ENCODE measurements at places on chromosomes 3 and 15.
A peak's percentile ranks its signal among the peaks of the same experiment; 100 is the strongest.

DNA sequence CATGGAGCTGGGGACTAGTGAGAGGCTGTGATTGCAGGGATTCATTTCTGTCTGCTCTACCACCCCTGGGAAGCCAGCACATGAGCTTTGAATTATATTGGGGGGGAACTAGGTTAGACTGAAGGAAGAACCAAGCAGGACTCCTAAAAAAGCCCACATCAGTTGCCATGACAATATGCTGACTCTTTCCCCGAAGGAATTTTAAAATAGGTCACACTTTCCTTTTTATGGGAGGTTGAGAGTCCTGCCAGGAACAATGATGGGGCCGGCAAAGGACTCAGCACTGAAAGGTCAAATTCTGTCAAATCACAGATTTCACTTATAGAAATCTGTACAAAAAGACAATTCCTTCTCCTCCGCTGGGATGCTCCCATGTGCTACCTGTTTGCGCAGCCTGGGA is 130.8 kb downstream of the ZNF621 start:
- no peak for DNase-seq

- DNase-seq: no peak
Measured at GRCh38 chr3:65706301-65706700, 332.4 kb downstream of the MAGI1 start.

GRCh38 chr15:56739964-56740640 is 6.8 kb upstream of the ZNF280D start:
- no peak for DNase-seq

GRCh38 chr3:30181178-30181465 is 425.3 kb upstream of the TGFBR2 start:
- no peak for DNase-seq

DNA sequence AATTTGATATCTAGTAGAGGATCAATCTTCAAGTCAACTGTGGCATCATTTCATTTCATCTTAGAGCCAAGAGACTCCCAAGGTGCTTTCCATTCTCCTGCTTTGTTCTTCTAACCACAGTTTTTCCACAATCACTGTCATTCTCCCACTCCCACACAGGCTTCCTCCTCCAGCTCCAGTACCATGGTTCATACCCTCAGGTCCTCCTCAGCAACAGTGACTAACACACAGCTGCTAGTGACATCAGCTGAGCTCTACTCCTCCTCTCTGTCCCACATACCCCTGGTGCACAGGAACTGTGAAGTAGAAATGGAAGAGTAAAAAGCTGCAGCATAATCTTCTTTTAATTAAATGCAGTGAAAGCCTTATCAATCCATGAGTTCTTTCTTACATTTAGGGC is 200.2 kb upstream of the DPH6 start:
- no peak for DNase-seq

- DNase-seq: no peak
Measured at GRCh38 chr3:151407928-151408327, 23.4 kb upstream of the P2RY12 start.

DNA sequence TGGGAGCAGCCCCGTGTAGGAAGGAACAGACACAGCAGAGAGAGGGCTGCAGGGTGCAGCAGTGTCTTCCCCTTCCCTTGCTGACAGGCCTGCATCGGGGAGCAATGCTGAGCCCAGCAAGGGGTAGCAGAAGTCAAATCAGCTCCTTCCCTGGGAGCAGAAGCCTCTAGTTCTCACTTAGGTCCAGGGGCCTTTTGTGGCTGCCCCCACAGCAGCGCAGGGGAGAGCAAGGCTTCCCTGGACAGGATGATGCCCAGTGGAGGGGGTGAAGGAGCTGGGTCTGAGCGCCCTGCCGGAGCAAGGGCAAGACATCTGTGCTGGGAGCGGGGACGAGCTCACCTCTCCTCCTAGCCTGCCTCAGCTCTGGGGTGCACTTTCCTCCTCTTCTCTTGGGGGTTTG is 827 bp downstream of the PLCB2 start:
- DNase-seq: no peak

GRCh38 chr15:29046977-29047376 is 161.2 kb downstream of the APBA2 start:
- DNase-seq: no peak

- no peak for DNase-seq
Measured at GRCh38 chr3:29314727-29315088, 33.8 kb downstream of the RBMS3 start.

DNA sequence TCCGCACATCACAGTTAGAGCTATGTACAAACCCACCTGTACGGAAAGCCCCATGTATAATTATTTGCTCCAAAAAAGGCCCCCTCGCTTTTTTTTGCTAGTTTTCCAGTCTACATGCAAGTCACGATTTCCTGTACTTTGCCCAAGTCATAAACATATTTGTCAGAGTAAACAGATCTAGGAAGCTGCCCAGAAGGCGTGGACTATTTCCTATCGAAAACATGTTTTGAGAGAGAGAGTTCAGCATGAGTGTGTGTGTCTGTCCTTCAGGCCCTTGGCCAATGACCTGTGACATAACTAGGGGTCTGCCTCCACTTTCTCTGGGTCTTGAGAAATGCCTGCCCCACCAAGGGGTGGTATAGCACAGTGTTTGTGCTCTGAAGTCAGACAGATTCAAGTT is 72.7 kb upstream of the HACD2 start:
- no peak for DNase-seq

DNA sequence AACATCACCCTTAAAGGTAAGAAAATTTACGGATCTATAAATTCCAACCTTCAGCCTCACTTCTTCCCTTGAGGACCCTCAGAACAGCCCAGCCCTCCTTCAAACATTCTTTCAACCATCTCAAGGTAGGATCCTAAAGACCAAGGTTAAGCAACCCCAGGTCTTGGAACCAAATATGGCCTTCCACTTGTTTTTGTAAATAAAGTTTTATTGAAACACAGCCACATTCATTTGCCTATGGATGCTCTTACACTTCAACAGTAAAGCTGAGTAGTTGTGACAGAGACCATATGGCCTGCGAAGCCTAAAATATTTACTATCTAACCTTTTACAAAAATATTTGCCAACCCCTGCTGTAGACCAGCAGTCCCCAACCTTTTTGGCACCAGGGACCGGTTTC is 70.4 kb upstream of the NTRK3 start:
- DNase-seq: no peak

GRCh38 chr3:98326945-98327344 is 26.7 kb upstream of the OR5K4 start:
- no peak for DNase-seq

GRCh38 chr3:54240309-54240708 is 118.0 kb downstream of the CACNA2D3 start:
- DNase-seq: no peak

DNA sequence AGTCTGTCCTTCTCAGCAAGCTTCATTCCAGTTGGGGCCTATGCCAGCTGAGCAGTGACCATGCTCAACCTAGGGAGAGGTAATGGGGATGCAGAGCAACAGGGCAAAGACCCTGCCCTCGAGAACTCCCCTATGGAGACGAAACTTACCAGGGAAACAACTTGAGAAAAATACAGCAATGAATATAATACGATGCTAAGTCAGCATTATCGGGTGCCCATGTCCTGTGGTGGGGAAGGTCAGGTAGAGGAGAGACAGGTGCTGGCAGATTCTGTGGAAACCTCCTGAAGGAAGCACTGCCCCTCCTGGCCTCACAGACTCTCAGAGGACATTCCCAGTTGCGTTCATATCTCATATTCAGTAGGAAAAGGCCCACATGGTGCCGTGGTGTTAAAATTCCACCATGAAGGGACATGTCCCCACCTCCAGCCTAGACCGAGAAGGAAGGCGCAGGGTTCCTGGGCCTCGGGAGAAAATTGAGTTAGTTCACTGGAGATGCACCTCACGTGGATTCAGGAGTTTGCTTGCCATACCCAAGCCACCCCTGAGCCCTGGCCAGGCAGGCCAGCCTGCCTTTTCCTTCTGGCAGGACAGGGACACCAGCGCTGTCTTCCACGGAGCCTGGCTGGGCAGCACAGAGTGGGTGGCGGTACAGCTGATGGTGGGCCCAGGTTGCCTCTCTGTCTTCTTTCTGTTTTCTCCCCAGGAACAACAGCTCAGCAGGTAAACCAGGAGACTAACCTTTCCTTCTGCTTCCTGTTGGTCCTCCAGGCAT is 62.4 kb downstream of the BOC start:
- DNase-seq: no peak

GRCh38 chr3:28299705-28300104 is 48.8 kb upstream of the ZCWPW2 start:
- DNase-seq: no peak

DNA sequence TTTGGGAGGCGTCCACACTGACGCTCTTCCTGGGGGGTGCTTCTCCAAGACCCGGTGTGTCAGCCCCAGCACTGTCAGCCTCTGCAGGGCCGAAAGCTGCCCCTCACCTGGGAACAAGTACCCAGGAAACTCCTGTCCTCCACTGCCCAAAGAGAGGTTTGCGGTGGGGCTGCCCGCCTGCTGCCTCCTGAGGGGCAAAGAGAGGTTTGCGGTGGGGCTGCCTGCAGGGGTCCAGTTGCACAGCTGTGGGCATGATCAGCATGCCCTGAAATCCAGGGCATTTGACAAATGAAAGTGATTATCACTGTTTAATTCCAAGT is 15.1 kb upstream of the SNRPA1 start:
- no peak for DNase-seq

- DNase-seq: no peak
Measured at GRCh38 chr3:182608832-182609231, 184.5 kb upstream of the ATP11B start.

- no peak for DNase-seq
Measured at GRCh38 chr3:113212150-113212843, 940 bp downstream of the BOC start.

GRCh38 chr3:141089339-141090152 is 38.4 kb downstream of the SPSB4 start:
- DNase-seq: no peak

- no peak for DNase-seq
Measured at GRCh38 chr3:124227150-124227630, 235.3 kb upstream of the ROPN1 start.

- no peak for DNase-seq
Measured at GRCh38 chr15:48253172-48253571, 47.1 kb downstream of the SLC12A1 start.

DNA sequence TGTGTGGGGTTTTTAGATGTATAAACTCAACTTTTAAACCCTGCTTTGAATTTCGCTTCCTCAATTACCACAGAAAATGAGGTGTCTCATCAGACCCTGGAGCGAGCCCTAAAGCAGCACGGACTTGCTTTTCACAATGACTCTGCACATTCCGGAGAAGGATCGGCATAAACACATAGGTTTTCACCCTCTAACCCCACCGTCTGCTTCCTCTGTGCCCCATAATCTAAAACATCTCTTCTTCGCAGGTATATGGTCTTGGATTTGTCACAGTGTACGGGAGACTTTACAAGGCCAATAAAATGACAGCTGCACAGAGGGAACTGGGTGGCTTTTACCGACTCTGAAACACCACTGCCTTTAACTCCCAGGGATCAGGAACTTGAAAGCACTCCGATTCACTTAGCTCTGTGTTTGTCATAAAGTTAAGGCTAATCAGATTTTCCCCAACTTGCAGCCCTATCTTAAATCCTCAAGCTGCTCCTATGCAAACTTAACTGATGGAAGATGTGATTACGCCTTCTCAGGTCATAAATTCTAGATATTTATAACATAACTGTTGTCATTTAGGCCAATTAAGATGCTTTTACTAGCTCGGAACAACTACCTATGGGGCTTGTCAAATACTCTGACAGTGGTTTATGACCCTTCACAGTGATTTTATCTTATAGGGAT is 133.4 kb upstream of the WNT5A start:
- DNase-seq: peak; percentile 41

GRCh38 chr3:14371573-14372474 is 30.6 kb upstream of the SLC6A6 start:
- no peak for DNase-seq

GRCh38 chr3:32882603-32883025 is 64.8 kb downstream of the TRIM71 start:
- DNase-seq: no peak

DNA sequence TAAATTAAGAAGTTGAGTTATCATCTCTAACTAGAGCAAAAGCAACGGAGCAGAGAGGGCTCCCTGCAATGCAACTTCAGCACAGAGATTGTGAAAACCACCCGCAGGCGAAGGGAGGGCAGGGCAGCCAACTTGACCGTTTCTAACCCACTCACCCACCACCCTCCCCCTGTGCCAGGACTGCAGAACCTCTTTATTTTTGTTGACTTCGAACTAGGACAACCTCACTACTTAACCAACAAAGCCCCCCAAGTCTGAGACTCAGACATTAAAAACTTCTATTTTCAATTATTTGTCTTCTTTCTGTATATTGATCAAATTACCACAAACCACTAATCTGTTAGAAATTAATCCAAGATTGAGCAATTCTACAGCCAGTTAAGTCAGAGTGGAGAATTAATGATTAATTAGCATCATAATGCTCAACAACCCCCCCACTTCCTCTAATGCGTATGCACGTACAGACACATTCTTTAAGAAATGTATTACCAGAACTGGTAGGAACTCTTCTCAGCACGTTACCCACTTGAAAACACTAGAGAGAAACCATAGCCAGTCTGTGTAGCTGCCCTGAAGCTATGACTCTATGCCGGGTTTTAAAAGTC is 2.0 kb downstream of the MGLL start:
- no peak for DNase-seq

DNA sequence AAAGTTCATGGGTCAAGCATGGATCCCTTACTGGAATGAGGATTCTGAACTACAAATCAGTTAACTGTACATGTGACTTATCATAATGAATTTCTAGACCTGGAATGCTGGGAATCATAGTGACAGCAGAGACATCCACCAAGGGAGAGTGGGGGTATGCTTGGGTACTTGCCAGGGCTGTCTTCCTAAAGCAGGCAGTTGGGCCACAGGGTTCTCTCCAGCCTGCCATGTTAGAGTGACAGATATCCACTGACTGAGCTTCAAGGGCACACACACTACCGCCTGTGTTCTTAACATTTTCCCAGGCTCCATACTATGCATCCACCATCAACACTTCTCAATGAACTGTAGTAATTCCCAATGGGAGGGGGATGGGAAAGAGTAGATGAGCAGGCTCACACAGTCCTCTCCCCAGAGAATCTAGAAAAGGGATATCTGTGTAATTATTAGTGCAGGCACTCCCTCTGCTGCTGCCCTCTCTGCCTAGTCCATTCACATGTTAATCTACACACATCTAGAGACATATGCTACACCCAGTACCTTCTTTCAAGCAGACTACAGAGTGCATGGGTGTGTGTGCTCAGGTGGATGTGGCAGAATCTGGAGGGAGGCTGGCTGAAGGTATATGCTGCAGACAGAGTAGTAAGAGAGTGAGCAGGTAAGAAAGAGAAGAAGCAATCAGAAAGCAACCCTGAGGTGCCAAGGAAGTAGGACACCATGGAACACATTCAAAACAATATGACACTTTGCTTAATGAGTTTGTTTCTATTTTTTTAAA is 3.7 kb downstream of the FSTL1 start:
- DNase-seq: no peak
